HFFc6 (cell line): ENCODE measurements at places on chromosomes 12 and 14. TPM values are rescaled to one million over a fixed set of nuclear protein-coding genes. Genes with fewer than 3 reads are reported as not detected.

DNA sequence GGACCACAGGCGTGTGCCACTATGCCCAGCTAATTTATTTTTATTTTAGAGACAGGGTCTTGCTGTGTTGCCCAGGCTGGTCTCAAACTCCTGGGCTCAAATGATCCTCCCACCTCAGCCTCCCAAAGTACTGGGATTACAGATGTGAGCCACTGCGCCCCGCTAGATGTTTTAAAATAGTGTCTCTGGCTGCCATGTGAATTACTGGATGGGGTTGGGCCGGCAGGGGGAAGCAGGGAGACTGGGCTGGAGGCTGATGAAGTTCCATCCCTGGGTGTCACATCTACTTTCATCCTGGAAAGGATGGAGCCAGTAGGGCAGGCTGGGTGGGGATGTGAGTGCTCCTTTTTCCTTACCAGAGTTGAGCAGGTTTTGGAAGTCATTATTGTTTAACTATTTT is 46.1 kb downstream of the DNAH10 start:
- no peak overlapping the region for H3K27ac ChIP-seq
- peaks cover 13% of the 10 kb centered on the region for H3K27me3 ChIP-seq
- H3K4me3 ChIP-seq: no peak overlapping the region
- H3K36me3 ChIP-seq: no peaks in the 10 kb centered on the region

DNA sequence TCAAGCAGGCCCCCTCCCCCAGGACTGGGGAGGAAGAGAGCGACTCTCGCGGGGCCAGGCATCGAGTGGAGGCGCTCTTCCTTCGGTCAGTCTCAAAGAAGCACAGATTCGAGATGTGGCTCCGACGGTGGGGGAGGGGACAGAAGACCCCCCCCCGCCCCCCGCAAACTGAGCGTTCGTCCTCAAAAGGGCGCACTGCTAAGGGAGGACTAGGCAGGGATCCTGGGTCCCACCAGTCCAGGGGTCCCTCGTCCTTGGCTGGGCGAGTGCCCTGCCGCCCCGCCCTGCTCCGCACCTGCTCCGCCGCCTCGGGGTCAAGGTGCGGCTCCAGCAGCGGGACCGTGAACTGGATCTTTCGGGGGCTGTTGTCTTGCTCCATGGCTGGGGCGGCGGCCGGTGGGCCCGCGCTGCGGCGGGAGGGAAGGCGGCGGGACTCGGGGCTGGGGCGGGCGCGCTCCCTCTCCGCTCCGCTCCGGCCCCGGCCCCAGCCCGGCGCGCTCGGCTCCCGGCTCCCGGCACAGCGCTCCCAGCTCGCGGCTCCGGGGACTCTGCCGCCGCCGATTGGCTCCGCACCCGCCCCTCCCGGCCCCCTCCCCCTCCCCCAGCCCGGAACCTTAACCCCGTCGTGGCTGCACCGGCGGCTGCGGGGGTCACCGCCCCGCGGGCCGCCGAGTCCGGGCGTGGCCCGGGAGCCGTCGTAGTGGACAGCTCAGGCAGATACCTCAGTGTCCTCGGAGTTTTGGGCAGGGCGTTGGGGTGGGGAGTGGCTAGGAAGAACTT is at the start of gene PPP1R1A:
Gene PPP1R1A, minus strand, starts transcription at position 550 of the 780 bp plus-strand sequence. Its CDS starts 171 bp downstream, at position 379.
- no peak within 1 kb of the TSS for H3K4me3 ChIP-seq
- H3K27me3 ChIP-seq: peaks cover 59% of the 10 kb centered on the region
- H3K4me1 ChIP-seq: no peaks in the 10 kb centered on the region
- H3K27ac ChIP-seq: no peak within 1 kb of the TSS
- no peaks in the 10 kb centered on the region for H3K36me3 ChIP-seq
- DNase-seq: no peak

DNA sequence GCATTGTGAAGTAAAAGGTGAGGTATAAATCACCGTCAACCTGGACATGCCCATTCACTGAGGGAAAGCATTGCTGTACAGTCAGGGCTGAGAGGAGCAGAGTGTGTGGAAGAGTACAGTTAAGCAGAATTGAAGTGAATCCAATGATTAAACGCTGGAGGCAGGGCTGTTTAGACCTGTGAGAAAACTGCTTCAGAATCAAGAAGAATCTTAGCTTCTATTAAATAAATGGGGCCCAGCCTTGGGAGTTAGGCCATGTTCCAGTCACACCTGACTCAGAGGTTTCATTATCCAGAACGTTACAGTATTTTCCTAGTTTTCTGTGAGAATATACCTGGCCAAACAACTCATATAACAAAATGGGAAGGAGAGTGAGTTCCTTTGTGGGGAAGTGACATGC is 86.9 kb downstream of the ATP23 start:
- no peak overlapping the region for H3K27ac ChIP-seq
- H3K4me1 ChIP-seq: no peaks in the 10 kb centered on the region
- no peak for DNase-seq
- H3K27me3 ChIP-seq: peaks cover 2% of the 10 kb centered on the region
- no peak overlapping the region for H3K4me3 ChIP-seq

DNA sequence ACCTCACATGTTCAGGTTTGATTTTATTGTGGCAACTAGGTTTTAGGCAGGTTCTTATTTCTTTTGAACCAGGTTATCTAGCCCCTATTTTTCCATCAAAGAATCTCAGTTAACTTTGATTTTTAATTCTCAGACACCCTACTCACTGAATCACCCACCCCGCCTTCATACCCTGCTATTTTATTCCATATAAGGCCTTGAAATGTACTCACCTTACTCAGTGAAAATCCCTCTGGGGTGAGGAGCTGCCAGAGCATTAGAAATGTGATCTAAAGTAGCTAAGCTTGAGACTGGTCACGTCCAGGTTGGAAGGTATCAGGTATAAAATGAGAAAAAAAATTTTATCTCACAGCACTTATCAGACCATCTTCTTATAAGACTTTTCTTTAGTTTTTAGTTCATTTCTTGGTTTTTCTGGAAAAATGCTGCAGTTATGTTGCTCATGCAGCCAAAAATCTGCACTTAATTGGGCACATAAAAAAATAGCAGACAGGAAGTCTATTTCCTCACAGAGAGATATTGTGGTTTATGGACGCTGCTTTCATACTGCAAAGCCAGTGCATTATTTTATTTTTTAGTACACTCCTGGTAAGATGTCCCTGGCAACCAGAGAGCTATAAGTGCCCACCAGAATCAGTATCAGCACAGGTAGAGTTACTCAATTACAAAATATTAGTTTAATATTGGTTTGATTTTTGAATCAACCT is 101.5 kb upstream of the CCDC91 start:
- H3K27ac ChIP-seq: peak overlapping the region; percentile 9; the same call in 1 of the 2 replicates
- H3K36me3 ChIP-seq: no peaks in the 10 kb centered on the region
- H3K27me3 ChIP-seq: no peaks in the 10 kb centered on the region
- peaks cover 46% of the 10 kb centered on the region for H3K4me1 ChIP-seq
- peak overlapping the region; percentile 68 for H3K4me3 ChIP-seq

The RASSF3 gene
- total RNA-seq: 16.9 and 20.4 TPM in 2 replicates

GRCh38 chr14:55645145-55645544 is 65.1 kb downstream of the KTN1 start:
- H3K4me1 ChIP-seq: no peaks in the 10 kb centered on the region
- DNase-seq: no peak
- no peak overlapping the region for H3K4me3 ChIP-seq
- no peaks in the 10 kb centered on the region for H3K27me3 ChIP-seq
- H3K36me3 ChIP-seq: peaks cover 19% of the 10 kb centered on the region

GRCh38 chr14:61120576-61120975 is 139.5 kb downstream of the SLC38A6 start:
- peaks cover 1% of the 10 kb centered on the region; the same call in 1 of the 2 replicates for H3K27me3 ChIP-seq
- no peak for DNase-seq
- H3K4me3 ChIP-seq: no peak overlapping the region
- no peaks in the 10 kb centered on the region for H3K36me3 ChIP-seq
- no peaks in the 10 kb centered on the region for H3K4me1 ChIP-seq

The HOXC6 gene
- 0.24 to 1.8 TPM (median 0.36 TPM) in 3 replicates for total RNA-seq

DNA sequence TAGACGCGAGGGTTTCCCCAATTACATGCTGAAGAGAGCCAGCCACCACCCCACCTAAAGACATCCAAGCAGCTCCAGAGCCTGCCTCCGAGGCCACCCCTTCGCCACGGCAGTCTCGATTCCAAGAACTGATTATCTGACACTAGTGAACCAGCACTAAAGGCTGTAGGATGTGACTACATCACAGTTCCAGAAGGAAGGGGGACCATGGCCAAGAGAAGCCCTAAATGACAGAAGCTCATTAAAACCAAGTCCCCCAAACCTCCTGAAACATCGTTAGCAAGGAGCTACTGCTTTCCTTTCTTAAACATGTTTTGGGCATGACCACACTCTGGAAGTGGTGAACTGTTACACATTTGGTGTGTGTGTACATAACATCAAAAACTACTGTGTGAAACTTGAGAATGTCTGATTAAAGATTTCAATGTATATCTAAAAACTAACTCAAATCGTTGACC is 88.2 kb downstream of the DUSP16 start:
- H3K36me3 ChIP-seq: peaks cover 35% of the 10 kb centered on the region; the same call in 1 of the 2 replicates
- H3K4me1 ChIP-seq: peaks cover 14% of the 10 kb centered on the region
- peak overlapping the region; percentile 22; the same call in 1 of the 2 replicates for H3K27ac ChIP-seq
- no peak overlapping the region for H3K4me3 ChIP-seq
- H3K27me3 ChIP-seq: no peaks in the 10 kb centered on the region; the same call in 1 of the 2 replicates
- DNase-seq: no peak

- H3K4me1 ChIP-seq: peaks cover 5% of the 10 kb centered on the region; the same call in 1 of the 2 replicates
- no peaks in the 10 kb centered on the region for H3K36me3 ChIP-seq
- H3K27me3 ChIP-seq: peaks cover 13% of the 10 kb centered on the region
- no peak overlapping the region for H3K4me3 ChIP-seq
- peak; percentile 33 for DNase-seq
These were observed 59.4 kb downstream of the TSPAN11 start for GRCh38 chr12:30985814-30986452.
